Naive thymus-derived CD4-positive, alpha-beta T cell (primary cell): ENCODE measurements at places on chromosomes 6 and 20. TPM values are rescaled to one million over a fixed set of nuclear protein-coding genes. Genes with fewer than 3 reads are reported as not detected.

IL17A gene
- not detected for total RNA-seq

MCHR2 gene
- not detected for total RNA-seq

CBLN4 gene
- not detected for total RNA-seq

RPRD1B gene
- total RNA-seq: 49.1 TPM

SAPCD1 gene
- total RNA-seq: 10.8 and 11.1 TPM in 2 replicates

IL20RA gene
- total RNA-seq: not detected

GPR63 gene
- 0.43 TPM for total RNA-seq

DNAH8 gene
- total RNA-seq: 0.03 TPM

MCCD1 gene
- not detected in 2 replicates for total RNA-seq

POM121L2 gene
- total RNA-seq: not detected

OXT gene
- total RNA-seq: 1.8 TPM

NKAPL gene
- total RNA-seq: not detected

KAT14 gene
- total RNA-seq: 16.2 and 18.1 TPM in 2 replicates

TRIM40 gene
- total RNA-seq: not detected

LY6G6F gene
- total RNA-seq: 0.56 TPM

BMP7 gene
- total RNA-seq: not detected

POPDC3 gene
- not detected for total RNA-seq

SYCP2 gene
- total RNA-seq: 3.8 TPM

GRCh38 chr6:123380257-123380656 is 256.5 kb downstream of the TRDN start:
- no peak for DNase-seq

GRCh38 chr20:4036351-4036750 is 21.0 kb upstream of the RNF24 start:
- DNase-seq: no peak

GRCh38 chr6:16035488-16036080 is 93.3 kb upstream of the MYLIP start:
- no peak for DNase-seq

- no peak for DNase-seq
Observed at GRCh38 chr6:111722179-111722731, 116.6 kb upstream of the TRAF3IP2 start.

GRCh38 chr6:169866668-169867521 is 115.5 kb downstream of the ERMARD start:
- DNase-seq: no peak

DNA sequence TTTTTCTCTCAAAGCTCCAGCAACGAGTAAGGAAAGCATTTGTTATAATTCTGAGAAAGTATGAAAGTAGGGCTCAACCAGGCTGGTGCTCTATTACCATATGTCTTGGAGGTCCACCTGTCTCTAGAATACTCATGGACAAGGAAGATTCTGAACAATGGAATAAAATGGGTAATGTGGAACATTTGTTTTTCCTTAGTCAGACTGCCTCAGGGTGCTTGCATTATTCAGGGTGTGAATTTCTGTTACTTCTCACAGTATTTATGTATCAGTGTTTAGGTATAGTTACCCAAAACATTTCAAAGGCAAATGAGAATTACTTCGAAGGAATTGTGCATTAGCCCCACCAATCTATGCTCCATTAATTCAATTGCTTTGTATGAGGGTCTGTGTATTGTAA is 586.2 kb upstream of the CITED2 start:
- no peak for DNase-seq

DNA sequence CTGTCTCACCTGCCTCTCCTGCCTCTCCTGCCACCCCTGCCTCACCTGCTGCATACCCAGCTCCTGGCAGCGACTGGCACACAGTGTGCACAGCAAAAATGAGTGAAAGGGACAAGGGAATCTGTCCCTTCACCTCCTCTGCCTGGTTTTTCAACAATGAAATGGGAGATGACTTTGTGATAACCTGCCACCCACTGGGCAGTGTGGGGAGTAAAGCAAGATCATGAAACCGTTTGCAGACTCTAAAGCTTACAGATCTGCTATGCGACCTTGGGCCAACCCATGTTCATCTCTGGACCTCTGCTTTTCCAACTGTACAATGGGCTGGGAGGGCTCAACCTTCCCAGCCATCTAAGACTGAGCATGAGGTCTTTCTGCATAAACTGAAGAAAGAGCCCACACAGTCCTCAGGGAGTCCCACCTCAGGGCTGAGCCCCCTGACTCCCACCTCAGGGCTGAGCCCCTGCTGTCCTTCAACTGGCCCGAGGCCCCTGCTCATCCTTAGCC is 81.1 kb downstream of the RIPOR3 start:
- no peak for DNase-seq

GRCh38 chr20:57476084-57476526 is 48.8 kb downstream of the CTCFL start:
- no peak for DNase-seq

DNA sequence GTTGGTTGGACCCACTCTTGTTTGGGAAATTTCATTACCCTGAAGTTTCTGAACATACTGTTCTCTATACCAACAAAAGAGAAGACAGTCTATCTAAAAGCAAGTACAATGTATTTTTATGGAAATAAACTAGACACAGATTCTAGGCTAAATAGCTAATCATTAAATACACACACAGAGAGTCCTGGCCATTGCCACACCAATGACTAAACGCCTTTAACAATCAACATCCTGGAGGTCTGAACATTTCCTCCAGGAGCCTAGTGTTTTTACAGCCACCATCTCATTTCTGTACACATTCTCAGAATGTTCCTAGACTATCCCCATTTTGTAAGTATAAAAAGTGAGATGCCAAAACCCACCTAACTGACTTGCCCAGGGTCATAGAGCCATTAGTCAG is 141.6 kb upstream of the RREB1 start:
- DNase-seq: no peak

- DNase-seq: no peak
Observed at GRCh38 chr6:73694711-73695411, 1.1 kb upstream of the CD109 start.

DNA sequence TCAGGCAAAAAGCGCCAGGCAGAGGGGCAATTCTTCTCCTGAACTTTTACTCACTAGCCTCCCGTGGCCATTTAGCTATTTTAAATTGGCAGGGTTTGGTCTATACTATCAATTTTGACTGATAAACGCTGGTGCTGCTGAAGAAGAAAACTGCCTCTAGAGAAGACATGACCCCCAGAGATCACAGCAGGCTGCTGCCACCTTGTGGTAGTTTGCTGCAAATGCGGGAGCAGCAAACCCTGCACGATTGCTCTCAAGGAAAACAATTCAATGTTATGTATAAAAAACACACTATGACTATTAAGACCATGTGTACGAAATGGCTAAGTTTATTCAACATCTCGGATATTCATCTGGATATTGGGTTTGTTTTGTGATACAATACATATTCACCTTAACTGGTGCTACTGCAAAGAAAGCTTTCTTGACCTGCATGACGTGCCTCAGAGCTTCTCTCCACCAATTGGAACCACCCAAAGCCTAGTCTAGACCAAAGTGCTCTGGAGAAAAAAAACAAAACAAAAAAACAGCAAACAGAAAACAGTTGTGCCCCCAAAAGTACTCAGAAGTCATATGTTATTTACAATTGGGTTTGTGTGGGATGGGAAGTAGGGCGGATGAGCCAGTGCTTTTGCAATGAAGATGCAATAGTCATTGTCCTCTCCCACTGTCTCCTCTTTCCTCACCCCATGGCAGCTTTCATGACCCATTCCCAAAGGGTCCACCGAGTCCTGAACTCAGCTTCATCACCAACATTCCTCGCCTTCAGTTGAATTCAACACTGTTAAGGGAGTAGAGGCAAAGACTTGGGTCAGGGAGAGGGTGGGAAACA is 19.6 kb upstream of the IL17F start:
- peak; percentile 72 for DNase-seq

DNA sequence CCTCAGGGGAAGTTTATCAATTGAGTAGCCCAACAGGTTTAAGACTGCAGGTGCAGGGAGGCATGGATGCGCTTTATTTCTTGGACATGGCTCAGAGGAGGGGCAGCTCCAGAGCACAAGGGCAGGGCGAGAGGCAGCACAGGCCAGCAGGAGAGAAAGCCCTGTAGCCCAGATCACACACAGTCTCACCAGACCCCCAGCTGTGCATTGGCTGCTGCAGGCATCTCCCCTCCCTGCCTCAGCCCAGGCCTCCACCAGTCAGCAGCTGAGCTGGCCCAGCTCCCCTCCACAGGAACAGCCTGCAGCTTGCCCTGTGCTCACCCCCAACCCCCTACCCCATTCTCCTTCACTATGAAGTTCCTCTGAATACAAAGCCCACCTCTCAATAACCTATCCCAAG is 24.7 kb downstream of the MRPL14 start:
- DNase-seq: no peak

- DNase-seq: no peak
Observed at GRCh38 chr6:170266061-170266825, 24.6 kb downstream of the DLL1 start.

DNA sequence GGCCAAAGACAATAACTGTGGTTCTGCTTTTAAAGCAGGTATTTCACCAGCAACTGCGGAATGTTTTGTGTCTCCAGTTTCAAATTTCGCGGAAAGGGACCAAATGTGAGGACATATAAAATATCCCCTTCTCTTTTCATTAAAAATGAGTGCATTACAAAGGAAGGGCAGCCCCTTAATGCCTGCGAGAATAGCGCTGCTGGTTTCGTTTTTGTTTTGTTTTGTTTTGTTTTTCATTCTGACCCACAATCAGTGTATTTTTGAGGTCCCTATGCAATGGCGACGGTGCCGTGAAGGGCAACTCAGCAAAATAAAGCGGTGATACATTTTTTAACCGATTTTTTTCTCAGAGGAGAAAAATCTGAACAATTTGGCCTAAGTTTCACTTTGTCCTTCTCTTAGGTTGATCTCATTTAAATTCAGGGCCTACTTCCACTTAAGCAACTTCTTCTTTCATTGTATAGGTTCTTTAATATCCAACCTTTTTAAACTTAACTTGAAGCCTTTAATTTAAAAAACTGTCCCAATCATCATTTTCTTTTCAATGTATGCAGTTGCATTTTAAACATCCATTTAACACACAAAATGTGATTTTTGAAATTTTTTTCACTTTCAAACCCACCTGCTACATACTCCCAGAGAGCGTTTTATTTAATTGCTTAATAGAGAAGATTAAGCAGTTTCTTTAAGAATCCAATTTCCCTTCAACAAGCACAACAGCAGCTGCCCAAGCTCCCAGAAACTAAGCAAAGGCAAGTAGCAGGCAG is 2.9 kb upstream of the HIVEP2 start:
- DNase-seq: no peak

DNA sequence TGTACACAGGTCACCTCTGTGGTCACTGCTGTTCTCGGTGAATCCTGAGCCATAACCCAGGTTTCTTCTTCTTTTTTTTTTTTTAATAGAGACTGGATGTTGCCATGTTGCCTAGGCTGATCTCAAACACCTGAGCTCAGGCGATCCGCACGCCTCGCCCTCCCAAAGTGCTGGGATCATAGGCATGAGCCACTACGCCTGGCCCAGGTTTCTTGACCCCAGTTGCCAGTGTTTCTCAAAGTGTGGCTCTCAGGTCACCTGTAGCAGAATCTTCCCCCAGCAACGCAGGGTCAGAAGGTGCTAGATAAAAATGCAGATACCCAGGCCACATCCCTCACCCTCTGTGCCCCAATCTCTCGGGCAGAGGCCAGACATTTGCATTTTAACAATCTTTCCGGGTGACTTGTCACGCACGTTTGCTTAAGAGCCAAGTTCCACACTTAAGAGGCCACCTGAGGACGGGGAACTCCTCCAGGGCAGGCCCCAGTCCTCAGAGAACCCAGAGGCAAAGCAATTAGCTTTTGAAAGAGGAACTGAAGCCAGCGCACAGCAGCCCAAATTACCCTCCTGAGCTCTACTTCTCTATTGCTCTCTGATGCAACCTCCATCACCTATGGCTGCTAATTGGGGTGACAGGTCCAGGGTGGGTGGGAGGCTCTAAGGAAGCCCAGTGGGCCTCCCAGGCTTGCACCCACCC is 81.8 kb downstream of the NFATC2 start:
- no peak for DNase-seq

GRCh38 chr6:132758689-132759088 is 985 bp upstream of the VNN2 start:
- DNase-seq: no peak

DNA sequence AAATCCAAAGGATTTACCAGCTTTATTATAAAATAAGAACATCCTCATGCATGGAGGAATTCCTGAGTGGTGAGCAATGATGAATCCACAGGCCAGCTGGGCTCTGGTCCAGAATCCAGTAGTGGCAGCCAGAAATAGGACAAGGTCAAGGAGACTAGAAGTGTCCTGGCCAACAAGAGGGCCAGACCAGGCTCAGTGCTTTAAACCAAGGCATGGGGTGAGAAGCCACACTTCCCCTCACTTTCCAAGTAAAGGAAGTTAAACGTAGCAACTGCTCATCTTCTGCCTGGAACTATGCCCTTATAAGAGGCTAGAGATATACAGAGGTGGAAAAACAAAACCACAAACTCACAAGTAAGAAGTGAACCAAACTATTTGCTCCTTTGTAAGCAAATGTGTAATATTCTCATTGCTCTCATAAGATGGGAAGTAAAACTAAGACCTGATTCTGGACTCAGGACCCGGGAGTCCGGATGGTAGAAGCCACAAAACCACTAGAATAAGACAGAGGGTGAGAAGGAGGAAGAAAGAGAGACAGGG is 253.2 kb downstream of the UST start:
- DNase-seq: no peak

- DNase-seq: no peak
Observed at GRCh38 chr6:68657374-68658139, 22.5 kb downstream of the ADGRB3 start.

- DNase-seq: no peak
Observed at GRCh38 chr6:152170702-152171667, 363.5 kb downstream of the ESR1 start.

GRCh38 chr20:50909413-50909812 is 21.8 kb downstream of the ADNP start:
- no peak for DNase-seq

DNA sequence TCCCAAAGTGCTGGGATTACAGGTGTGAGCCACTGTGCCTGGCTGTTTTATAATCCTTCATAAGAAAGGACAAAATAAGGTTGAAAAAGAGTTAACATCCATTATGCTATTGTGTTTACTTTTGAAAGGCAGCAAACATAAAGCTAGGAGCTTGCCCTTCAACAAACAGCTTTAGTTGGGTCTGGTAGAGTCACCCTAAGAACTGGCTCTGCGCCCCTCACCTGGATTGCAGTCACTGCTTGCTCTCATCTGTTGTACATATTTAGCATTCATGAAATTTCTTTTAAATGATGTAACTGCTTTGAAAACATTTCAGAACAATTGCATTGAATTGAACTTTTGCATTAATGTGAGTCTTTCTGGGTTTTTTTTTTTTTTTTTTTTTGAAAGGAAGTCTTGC is 38.9 kb downstream of the JARID2 start:
- no peak for DNase-seq

- no peak for DNase-seq
Observed at GRCh38 chr6:40298207-40298606, 289.0 kb downstream of the LRFN2 start.

GRCh38 chr20:23226612-23227265 is 123.9 kb upstream of the NXT1 start:
- DNase-seq: no peak

GRCh38 chr6:77455271-77455670 is 8.0 kb downstream of the HTR1B start:
- DNase-seq: no peak
